Ovary (tissue), 10 donors: ENCODE measurements at places on chromosomes 2 and 18.

DNA sequence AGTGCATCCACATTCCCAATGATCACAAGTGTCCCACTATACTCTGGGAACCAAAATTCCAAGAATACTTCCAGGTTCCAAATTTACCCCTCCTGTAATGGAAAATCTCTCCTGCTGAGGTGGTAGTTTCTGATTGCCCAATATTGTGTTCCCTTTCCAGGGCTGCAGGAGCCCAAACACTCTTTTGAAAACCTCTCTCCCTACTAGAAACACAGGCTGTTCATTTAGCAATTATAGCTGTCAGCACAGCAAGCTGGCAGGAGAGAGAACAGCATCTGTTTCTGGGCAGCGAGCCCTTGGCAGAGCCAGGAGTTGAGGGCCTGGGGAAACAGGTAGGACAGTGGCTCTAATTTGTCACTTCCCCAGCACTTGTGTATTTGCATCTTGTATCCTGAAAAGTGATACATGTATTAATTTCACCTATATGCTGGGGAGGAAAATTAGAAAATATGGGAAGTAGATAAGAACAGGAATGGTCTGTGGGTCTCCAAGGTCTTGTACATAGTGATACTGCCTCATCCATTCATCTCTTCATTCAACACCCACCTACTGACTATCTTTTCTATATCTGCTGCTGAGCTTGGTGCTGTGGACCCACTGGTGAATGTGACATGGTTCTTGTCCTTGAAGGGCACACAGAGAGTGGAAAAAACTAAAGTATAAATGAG is 16.9 kb upstream of the PAIP2B start:
- DNase-seq: no peak

GRCh38 chr2:1610096-1610485 is 134.2 kb downstream of the PXDN start:
- DNase-seq: no peak

GRCh38 chr2:233059797-233060500 is at the start of gene INPP5D:
Gene INPP5D (plus strand): TSS chr2:233060342. CDS start chr2:233060479, 137 bp downstream.
- no peak for DNase-seq

GRCh38 chr18:12012697-12013096 is 31.4 kb downstream of the IMPA2 start:
- no peak for DNase-seq

DNA sequence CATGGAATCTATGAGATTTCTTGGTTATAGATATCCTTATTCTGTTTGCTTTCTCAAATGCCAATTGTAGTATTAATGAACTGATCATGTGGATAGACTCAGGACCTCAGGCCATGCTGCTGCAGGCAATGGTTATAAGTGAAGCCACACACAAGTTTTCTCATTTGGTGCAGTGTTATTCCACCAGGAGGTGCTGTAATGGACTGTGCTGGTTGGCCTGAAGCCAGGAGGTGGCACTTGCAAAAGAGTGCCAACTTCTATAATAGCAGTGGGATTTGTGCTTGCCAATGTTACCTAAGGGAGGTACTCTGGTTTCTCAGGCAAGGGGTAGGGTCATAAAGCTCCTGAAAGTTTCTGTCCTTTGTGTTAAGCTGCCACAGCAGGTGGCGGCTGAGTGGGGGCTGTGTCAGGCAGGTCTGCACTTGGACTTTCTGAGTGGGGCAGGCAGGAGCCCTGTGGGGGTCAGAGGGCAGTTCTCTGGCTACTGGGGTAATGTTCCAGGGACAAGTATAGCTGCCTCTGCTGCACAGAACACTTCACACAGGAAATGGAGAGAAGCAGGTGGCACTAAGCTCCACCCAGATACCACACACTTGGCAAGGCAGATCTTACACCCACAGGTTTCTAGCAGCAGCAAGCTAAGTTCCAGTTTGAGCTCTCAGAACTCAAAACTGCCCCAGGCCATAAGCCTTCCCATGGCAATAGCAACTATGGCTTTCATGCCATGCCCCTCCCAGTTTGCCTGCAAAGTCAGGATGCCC is 352.6 kb upstream of the CWC22 start:
- no peak for DNase-seq

- DNase-seq: no peak
Measured at GRCh38 chr2:224312741-224313140, 89.2 kb downstream of the FAM124B start.

DNA sequence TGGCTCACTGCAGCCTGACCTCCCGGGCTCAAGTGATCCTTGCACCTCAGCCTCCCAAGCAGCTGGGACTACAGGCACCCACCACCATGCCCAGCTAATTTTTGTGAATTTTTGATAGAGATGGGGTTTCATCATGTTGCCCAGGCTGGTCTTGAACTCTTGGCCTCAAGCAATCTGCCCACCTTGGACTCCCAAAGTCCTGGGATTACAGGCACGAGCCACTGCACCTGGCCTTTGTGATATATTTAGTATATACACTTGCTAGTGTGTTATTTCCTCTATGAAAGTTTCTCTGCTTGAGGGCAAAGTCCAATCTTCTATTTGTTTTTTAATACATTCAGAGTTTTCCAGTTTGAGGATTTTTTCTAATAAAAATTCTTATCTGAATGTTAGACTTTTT is 119.3 kb downstream of the GALNT3 start:
- no peak for DNase-seq

DNA sequence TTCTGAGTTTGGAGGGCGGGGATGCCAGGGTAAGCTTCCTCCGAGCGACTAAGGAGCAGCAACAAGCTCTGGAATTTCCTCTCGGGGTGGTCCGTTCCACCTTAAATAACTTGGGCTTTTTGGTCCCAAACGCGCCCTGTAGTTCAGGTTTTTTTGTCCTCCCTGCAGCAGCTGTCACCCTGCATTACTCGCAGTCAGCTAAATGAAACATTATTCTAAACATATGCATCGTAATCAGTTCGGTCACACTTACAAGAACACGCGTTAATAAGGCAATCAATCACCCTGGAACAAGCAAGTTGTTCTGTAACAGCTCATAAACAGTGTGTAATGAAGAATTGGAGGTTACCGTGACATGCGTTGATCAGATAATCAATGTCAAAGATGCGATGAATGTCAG is 8.3 kb downstream of the EVX2 start:
- no peak for DNase-seq

DNA sequence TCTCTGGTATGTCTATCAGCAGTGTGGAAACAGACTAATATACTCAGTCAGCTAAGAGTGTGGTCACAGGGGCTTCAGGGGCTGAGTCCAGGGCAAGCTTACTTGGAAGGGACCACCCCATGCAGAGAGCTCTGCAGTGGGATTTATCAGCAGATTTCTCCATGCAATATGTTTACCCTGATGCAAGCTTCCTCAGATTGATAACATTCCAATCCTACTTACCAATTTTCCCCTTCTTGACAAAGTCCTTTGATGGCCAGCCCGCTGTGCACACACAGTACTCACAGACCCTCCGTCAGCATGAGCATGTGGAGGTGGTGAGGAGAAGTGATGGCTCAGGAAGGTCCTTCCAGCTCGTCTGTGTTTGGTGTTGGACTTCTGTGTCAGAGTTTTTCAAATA is 51.8 kb downstream of the SH3RF3 start:
- no peak for DNase-seq

GRCh38 chr18:77151772-77152520 is 19.4 kb upstream of the MBP start:
- no peak for DNase-seq

- DNase-seq: no peak
Measured at GRCh38 chr2:126864861-126865260, 33.8 kb upstream of the TEX51 start.

GRCh38 chr2:172922815-172923214 is 152.8 kb upstream of the MAP3K20 start:
- DNase-seq: no peak

DNA sequence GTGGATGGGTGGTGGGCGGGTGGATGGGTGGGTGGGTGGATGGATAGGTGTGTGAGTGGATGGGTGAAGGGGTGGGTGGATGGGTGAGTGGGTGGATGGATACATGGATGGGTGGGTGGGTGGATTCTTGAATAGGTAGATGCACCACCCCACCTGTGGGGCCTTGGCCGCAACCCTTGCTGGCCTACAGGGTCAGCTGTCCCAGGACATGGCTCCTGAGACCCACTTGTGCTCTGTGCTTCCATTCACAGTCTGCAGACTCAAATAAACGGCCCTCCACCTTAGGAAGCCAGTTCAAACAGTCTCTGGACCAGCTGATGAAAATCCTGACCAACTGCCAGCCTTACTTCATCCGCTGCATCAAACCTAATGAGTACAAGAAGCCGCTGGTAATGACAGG is 54.4 kb downstream of the MYO7B start:
- DNase-seq: no peak

DNA sequence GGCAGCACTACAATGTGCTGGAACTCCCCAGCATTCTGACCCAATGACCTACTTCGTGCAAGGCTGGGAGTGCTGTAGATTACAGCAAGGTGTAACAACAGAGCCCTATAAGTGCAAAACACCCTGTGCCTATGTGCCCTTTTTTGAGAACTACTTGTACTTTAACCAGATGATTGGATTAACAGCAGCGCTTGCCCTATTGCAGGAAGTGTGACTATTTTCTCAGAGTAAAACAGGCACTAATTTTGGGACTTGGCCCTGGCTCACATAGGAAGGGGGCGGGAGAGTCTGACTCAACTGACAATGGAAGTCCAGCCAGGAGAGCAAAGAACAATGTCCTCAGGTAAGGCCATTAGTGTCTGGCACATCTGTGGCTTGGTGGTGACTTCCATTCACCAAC is 35.6 kb upstream of the RNF125 start:
- DNase-seq: no peak

DNA sequence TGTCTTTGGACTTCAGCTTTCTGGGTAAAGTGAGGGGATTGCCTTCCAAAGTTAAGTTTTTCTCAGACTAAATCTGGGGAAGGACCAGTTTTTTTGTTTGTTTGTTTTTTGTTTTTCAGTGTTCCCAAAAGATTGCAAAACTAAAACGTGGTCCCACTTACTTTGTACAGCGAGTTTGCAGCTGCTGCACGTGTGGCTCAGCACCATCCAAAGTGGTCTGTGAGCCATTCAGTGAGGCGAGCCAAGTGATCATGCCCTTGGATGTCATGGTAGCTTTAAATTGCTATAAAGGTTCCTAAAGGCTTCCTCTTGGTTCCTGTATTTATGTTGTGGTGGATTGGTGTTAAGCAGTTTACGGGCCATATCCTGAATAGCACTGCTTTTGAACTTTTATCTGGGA is 23.0 kb downstream of the TET3 start:
- DNase-seq: no peak

GRCh38 chr2:49515996-49516782 is 361.9 kb upstream of the FSHR start:
- no peak for DNase-seq

DNA sequence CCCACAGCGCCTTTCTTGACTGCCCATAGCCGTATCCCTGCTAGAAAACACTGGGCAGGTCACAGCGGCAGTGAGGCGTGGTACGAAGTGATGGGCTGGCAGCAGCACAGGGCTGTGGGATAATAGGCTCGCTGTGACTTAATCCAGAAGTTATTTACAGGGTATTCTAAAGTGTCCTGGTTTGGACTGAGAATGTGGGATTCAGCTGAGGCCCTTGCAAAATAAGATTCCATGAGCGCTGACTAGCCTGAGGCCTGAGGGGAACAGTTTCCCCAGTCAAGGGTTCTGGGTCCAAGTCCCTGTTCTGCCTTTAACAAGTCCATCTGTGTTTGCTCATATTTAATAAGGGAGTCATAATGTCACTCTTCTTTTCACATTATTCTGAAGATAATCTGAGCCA is 34.6 kb downstream of the SETBP1 start:
- DNase-seq: no peak

DNA sequence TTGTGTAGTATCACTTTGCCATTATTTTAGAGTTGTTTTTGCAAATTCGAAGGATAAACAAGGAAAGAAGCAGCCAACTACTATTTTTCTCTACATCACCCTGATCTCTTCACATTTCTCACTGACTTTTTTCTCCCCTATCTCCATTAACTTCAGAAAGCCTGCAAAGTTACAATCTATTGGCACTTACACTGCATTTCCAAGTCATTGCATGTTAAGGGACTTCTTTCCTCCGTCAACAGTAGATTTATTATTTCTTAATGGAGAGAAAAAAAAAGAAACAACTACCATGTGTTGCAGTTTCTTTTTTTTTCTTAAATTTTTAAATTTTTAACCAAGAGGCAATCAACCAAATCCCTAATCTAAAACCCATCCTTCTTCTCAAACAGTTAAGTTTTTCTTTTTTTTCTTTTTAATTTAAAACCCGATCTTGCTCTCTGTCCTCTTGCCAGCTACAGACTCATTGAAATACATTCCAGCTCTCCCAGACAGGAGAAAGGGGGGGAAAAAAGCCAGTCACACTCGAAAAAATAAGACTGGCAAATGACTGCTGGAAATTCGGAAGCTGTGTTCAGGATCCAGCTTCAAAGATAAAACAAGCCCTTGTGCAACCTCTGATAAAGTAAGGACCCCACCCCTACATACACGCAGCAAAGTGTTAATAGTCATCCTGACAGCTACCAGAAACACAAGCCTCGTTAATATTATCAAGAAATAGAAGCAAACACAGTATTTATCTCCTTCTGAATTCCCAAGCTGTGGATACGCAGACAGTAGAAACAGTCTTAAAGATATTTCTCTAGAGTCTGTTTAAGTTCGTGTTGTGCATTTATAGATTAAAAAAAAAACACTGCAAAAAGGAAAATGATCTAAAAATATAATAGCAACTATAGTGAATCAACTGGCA is 1.3 kb downstream of the LRRTM4 start:
- DNase-seq: no peak

DNA sequence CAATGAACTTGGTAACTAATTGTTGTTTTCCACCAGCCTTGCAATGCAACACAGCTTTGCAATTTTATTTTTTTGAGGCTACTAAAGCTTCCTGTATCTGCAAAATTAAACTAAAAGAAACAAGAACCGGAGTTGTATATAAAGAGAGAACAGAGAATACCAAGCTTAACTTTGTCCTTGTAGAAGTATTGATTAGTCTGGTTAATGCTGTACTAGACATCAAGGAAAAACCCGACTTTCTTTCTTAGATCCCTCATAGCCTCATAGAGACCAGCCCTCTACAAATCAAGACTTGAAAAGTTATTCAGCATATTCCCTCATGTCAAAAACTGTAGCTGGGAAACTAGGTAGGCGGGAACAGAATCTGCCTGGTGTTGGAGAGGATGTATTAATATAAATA is 1.7 kb upstream of the ASAP2 start:
- DNase-seq: no peak
